ENCODE measurements at places on chromosomes 7 and 10.
A peak's percentile ranks its signal among the peaks of the same experiment; 100 is the strongest.

GRCh38 chr7:2049111-2049781 lies 183.5 kb downstream of the MAD1L1 start:
- no peak for DNase-seq

DNA sequence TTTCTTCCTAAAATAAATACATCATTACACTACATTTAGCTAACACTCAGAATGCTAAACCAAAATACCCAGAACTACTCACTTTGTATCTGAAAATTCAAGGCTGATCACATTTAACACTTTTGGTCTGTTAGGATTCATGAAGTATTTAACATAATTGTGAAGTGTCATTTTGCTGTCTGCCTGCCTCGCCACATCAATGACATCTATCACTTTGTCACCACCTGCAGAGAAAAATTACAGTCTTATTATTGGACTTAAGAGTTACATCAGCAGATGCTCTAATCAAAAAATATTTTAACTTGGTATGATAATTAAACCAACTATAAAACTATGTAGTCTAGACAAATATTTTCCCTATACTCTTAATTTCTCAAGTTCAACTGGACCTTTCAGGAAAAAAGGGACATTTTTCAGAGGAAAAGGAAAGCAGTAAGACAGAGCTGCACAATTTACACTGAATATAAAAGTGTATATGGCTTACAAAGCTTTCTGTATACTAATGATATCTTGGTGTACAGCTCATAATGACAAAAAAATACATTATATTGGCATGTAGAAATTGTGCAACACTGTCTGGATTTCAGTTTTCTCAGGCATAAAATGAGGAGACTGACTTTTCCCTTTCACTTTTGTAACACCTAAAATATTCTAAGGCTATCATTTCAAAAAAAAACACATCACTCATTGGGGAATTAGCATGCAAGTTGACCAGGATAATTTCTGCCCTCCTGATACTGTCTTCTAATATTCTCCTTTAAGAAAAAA lies 49.2 kb downstream of the KDM7A start:
- DNase-seq = no peak

GRCh38 chr7:2037301-2037807 lies 195.4 kb downstream of the MAD1L1 start:
- DNase-seq = no peak

- no peak for DNase-seq
Observed at GRCh38 chr10:119415536-119416503, 126.7 kb downstream of the RGS10 start.

DNA sequence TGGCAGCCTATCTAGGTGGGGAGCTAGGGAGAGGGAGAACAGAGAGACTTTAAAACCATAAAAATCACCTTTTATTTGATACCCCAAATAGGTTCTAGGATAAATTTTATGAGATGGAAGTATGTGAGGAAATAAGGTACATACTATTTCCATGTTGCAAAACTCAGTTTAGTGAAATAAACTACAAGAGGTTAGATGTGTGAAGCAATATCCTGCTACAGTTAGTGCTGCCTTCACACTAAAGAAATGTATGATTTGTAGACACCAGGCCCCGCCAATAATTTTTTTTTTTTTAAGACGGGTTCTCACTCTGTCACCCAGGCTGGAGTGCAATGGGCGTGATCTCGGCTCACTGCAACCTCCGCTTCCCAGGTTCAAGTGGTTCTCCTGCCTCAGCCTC lies 34.4 kb upstream of the RSBN1L start:
- DNase-seq = no peak

DNA sequence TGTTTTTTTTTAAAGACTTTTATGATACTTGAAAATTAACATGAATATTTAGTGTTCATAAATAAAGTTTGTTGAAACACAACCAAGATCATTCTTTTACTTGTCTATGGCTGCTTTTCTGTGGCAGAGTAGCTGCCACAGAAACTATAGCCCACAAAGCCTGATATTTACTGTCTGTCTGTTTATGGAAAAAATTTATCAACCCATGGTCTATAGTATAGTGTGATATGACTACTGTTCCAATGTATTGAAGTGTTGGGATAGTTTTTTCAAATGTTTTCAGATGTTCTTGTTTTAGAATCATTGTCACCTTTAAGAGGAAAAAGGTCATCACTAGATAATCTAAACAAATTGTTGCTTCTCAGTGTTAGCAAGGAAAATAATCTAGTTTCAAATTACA lies 10.8 kb downstream of the TFAM start:
- no peak for DNase-seq

- peak; percentile 43 for DNase-seq
Observed at GRCh38 chr10:451021-451471, 238.4 kb downstream of the DIP2C start.

Measured in activated naive CD4-positive, alpha-beta T cell (primary cell).